ENCODE measurements at places on chromosomes 16 and 17. TPM values are rescaled to one million over a fixed set of nuclear protein-coding genes. Genes with fewer than 3 reads are reported as not detected.

The METTL23 gene
- 16.9 TPM for total RNA-seq

The PRR35 gene
- not detected for total RNA-seq

The KLHL10 gene
- total RNA-seq = under 0.01 TPM

The WNK4 gene
- 13.0 TPM for total RNA-seq

The MAP2K6 gene
- 2.9 TPM for total RNA-seq

The PSMD3 gene
- total RNA-seq = 82.6 TPM

The ITPRIPL2 gene
- total RNA-seq = 32.5 TPM

The UTS2R gene
- not detected for total RNA-seq

The KRTAP3-3 gene
- total RNA-seq = not detected

The INO80E gene
- 13.9 TPM for total RNA-seq

The DRC3 gene
- 0.49 TPM for total RNA-seq

The SP2 gene
- 0.65 TPM for total RNA-seq

The AANAT gene
- total RNA-seq = not detected

The FA2H gene
- not detected for total RNA-seq

The KCNG4 gene
- total RNA-seq = not detected

The ZNHIT3 gene
- 22.8 TPM for total RNA-seq

The C16orf92 gene
- total RNA-seq = not detected

The TIMP2 gene
- total RNA-seq = 35.9 TPM

The BTBD17 gene
- under 0.01 TPM for total RNA-seq

The GNG13 gene
- not detected for total RNA-seq

The UNC13D gene
- total RNA-seq = 4.7 TPM

The ANKS4B gene
- total RNA-seq = not detected

The BOLA2 gene
- total RNA-seq = 42.7 TPM

The CCL1 gene
- total RNA-seq = not detected

The CCDC144A gene
- total RNA-seq = 0.16 TPM

The STX1B gene
- not detected for total RNA-seq

The TEX19 gene
- total RNA-seq = not detected

Data from bladder microvascular endothelial cell (primary cell).